Activated CD4-positive, alpha-beta T cell treated with anti-CD3 and anti-CD28 coated beads for 24 hours (primary cell): ENCODE measurements at places on chromosomes 1 and 21.

- DNase-seq, result no peak
Measured at GRCh38 chr1:5981009-5981380, 11.2 kb downstream of the NPHP4 start.

- DNase-seq, result no peak
Measured at GRCh38 chr1:108716437-108717230, 3.9 kb downstream of the FNDC7 start.

DNA sequence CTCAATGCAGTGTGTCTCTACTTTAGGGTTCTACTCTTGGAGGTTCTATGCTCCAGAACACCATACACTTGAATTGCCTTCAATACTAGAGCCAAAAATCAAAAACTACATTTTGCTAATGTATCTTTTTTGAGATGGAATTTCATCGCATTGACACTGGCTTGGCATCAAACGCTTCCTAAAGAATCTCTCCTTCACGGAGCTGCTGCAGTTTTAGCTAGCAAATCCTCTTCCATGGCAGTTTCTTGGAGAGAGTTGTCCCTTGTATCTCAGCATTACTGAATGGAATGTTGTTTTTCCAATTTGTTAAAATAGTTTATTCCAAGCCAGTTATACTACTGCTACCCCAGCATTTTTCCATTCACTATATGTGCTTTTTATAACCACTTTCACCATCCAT, 17.7 kb downstream of the SDCCAG8 start:
- DNase-seq, result no peak

DNA sequence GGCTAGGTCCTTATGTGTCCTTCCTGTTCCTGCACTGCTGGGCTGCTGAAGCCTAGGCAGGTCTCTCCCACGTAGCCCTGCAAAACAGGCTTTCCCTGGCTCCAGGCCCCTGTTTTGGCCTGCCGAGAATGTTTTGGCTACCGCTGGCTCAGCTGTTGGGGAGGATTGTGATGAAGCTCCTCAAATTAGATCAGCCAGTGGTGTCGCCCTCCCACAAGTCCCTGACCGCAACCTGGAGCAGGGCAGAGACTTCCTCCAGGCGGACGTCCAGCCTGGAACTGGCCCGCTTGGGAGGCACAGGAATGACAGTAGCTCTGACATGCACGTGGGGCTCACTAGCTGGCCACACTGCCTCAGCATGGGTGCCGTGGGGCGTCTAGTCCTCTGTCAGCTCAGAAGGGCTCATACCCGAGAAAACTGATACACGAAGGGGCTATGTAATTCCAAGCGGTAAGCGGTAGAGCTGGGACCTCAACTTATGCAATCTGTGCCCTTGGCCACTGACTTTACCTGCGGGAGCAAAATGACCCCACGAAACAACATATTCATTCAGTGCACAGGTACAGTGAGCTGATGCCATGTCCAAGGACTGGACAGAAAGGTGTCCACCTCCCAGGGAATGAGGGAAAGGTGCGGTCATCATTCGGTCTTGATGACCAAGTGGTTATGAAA, 26.6 kb downstream of the DHRS3 start:
- no peak for DNase-seq

- DNase-seq, result no peak
Measured at GRCh38 chr1:210291081-210291764, 37.5 kb upstream of the HHAT start.

GRCh38 chr1:185474440-185475149, 157.6 kb upstream of the IVNS1ABP start:
- no peak for DNase-seq

DNA sequence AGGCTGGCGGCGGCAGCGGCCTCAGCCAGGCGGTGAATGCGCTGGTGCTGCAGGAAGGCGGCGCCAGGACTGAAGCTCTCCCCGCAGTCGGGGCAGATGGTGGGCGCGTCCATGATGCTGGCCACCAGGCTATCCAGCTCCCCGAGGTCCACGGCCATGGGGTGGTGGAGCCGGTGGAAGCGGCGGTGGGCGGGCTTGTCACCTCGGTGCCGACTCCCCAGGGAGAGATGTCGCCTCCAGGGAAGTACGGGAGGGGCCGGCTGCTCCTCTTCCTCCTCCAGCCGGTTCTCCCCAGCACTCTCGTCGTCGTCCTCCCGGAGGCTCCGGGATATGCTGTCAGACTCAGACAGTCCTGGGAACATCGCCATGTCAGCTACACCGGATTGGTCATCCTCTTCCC, 24.4 kb downstream of the ZNF697 start:
- DNase-seq, result no peak

GRCh38 chr1:41941381-41941780, 22.7 kb upstream of the HIVEP3 start:
- no peak for DNase-seq

- no peak for DNase-seq
Measured at GRCh38 chr1:21653744-21654100, 15.4 kb downstream of the RAP1GAP start.

DNA sequence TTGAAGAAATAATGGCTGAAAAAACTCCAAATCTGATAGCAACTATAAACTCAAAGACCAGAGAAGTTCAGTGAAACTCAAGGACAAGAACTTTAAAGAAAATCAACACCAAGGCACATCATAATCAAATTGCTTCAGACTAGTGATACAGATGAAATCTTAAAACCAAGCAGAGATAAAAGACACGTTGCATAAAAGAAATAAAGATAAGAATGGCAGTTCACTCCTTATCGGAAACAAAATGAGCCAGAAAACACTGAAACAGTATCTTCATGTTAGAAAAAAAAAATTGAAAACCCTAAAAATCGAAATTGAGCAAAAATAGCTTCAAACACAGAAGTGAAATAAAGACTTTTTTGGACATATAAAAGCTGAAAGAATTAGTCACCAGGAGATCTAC, 4.6 kb upstream of the RAB4A start:
- no peak for DNase-seq

- no peak for DNase-seq
Measured at GRCh38 chr1:112788561-112788960, 73.4 kb upstream of the PPM1J start.

DNA sequence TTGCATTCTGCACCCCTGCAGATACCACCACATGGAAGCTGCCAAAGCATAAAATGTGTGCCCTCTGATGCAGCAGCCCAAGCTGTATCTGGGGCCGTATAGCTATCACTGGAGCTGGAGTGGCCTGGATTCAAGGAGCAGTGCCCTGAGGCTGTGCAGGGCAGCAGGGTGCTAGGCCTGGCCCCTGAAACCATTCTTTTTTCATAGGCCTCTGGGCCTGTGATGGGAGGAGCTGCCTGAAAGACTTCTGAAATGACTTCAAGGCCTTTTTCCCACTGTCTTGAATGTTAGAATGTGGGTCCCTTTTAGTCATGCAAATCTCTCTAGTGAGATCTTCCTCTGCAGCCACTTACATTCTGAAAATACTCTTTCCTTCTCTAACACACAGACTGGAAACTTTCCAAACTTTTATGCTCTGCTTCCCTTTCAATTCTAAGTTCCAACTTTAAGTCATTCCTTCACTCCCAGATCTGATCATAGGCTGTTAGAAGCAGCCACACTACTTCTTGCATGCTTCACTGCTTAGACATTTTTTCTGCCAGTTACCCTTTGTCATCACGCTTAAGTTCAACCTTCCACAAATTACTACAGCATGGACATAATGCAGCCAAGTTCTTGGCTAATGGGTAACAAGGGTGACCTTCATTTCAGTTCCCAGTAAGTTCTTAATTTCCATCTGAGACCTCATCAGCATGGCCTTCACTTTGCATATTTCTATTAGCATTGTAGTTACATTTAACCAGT, 42.4 kb downstream of the DRAM2 start:
- DNase-seq, result no peak

DNA sequence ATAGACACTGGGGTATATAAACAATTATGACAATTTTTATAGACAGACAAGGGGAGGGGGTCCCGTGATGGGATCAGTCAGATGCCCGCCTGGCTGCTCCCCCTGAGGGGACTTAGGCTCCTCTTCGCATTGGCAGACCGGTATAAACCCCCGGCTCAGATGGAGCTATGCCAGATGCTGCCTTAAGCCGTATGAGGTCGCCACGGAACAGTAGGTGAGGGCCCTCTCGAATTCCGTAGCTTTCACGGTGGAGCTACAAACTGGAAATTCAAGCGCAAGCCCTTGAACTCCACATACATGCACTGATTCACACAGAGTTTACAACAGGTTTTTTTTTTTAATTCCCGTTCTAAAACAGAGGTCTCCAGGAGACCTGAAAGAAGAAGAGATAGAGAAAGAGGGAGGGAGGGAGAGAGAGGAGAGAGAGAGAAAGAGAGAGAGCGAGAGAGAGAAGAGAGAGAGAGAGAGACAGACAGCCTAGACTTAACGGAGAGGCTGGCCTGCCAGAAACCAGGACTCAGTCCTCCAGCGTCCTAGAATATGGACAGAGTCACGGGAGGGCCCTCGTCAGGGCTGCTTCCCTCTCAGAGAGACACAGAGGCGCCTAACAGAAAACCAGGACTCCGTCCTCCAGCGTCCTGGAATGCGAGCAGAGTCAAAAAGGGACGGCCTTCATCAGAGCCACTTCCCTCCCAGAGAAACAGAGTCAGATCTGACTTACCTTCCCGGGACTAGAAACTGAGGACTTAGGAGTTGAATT, 24.4 kb upstream of the TMEM54 start:
- no peak for DNase-seq

- no peak for DNase-seq
Measured at GRCh38 chr1:154697710-154698109, 89.7 kb upstream of the ADAR start.

- DNase-seq, result no peak
Measured at GRCh38 chr1:110057963-110058518, 12.4 kb downstream of the ALX3 start.

DNA sequence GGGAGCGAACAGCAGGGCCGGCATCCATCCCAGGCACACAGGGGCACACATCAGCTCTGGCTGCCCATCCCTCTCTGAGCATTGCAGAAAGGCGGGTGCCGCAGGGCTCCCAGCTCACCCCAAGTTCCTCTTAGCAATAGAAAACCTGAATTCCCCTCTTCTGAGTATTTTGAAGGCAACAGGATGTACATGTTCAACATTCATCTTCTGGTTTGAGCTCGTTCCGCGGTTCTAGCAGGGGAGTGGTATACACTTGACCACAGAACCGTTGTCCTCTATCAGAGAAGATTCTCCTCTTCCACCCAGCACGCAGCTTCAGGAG, 23.6 kb downstream of the ACTA1 start:
- no peak for DNase-seq

DNA sequence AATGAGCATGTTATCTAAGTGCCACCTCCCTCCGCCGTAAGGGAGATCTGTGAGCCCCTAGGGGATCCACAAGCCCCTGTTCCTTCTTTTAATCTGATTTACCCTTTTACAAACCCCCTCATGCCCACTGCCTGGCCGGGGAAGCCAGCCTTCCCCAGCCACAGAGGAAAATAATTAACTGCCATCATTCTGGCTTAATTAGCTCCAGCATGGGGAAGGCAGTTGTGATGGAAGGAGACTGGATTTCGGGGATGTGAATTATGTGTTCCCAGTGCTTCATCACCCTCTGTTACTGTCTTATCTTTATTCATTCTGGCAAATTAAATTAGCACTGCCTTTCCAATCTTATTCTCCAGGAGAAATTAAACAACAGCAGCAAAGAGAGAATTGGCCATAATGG, 135.8 kb downstream of the PTPRU start:
- no peak for DNase-seq

GRCh38 chr1:112529301-112529700, 20.5 kb downstream of the WNT2B start:
- no peak for DNase-seq

GRCh38 chr1:99986656-99987225, 16.9 kb downstream of the SLC35A3 start:
- no peak for DNase-seq

- DNase-seq, result no peak
Measured at GRCh38 chr1:215590779-215591491, 23.8 kb downstream of the KCTD3 start.

- DNase-seq, result no peak
Measured at GRCh38 chr21:27719226-27719625, 752.3 kb upstream of the ADAMTS5 start.

- DNase-seq, result no peak
Measured at GRCh38 chr1:31054349-31054748, 11.2 kb downstream of the PUM1 start.

DNA sequence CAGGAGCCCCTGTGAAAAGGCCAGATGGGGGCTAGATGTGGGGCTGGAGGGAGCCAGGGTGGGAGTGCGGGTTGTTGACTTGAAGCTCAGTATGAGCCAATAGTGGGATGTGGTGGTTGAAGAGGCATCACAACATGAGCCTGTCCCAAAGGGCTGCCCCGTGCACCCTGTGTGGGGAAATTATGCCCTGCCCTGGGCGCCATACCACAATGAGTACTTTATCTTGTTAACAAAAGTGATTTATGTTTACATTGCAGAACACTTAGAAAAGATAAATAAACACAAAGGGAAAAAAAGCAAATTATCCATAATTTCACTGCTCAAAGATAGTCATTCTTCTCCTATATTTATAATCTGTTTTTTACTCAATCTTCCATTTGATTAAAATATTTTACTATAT, 1.6 kb upstream of the NFASC start:
- DNase-seq, result no peak

DNA sequence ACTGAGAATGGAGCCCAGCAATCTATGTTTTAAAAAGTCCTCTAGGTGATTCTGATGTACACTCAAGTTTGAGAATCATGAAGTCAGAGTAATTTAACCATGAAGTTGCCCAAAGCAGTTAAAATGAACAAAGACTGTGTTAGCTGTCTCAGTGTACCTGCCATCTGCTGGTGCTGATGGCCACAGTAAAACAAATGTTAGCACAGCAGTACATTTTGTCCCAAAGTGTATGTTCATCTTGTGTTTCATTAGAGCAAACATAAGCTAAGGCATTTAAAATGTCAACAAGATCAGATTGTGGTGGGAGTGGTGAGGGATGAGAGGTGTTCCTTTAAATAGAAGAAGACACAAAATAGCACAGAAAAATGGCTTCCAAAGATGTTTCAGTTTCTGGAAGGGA, 31.1 kb downstream of the FYB2 start:
- no peak for DNase-seq

DNA sequence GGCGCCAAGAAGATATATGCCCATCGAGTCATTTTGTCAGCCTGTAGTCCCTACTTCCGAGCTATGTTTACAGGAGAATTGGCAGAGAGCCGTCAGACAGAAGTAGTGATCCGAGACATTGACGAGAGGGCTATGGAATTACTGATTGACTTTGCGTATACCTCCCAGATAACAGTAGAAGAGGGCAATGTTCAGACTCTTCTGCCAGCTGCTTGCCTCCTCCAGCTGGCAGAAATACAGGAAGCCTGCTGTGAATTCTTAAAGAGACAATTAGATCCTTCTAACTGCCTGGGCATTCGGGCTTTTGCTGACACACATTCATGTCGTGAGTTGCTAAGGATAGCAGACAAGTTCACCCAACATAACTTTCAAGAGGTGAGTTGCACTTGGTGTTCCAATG, 19.1 kb downstream of the KLHL20 start:
- DNase-seq, result no peak

DNA sequence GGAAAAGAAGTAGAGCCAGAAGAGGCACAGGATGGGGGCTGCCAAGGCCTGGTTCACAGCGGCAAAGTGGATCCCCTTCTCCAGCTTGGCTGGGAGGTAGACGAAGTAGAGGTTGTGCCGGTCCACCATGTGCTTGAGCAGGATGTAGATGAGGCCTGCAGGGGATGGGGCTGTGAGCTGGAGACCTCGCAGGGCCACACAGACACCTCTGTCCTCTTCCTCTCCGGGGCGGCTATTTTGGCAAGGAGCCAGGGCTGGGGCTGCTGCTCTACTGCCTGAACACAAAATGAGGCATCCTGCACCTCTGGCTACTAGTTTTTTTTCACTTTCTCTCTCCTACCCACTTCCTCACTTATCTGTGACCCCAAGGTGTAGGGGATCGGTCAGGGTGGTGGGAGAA, 32.3 kb downstream of the TMEM63A start:
- DNase-seq, result no peak
